ENCODE measurements at places on chromosomes 5 and 9. TPM values are rescaled to one million over a fixed set of nuclear protein-coding genes. Genes with fewer than 3 reads are reported as not detected.

Gene GPRIN1
- total RNA-seq: 14.0 TPM

Gene PLEKHG4B
- 7.3 TPM for total RNA-seq

Gene MVB12B
- total RNA-seq: 1.4 TPM

Gene RNF183
- total RNA-seq: not detected

Gene NR4A3
- total RNA-seq: 0.06 TPM

Gene PAEP
- not detected for total RNA-seq

Gene RGS7BP
- not detected for total RNA-seq

Gene IL3
- not detected for total RNA-seq

Gene PURA
- 5.6 TPM for total RNA-seq

Gene FCN1
- not detected for total RNA-seq

Gene ADAMTSL1
- 11.7 TPM for total RNA-seq

Gene FAM240B
- total RNA-seq: not detected

Gene FAM153A
- total RNA-seq: 0.02 TPM

Gene MUSK
- not detected for total RNA-seq

Gene IL9
- not detected for total RNA-seq

Gene XRCC4
- 21.5 TPM for total RNA-seq

Gene NR6A1
- 1.2 TPM for total RNA-seq

Gene XPA
- 5.9 TPM for total RNA-seq

Gene PDE8B
- total RNA-seq: not detected

Gene SPINK5
- 0.10 TPM for total RNA-seq

Gene LCN1
- total RNA-seq: not detected

Gene KIAA0825
- 2.3 TPM for total RNA-seq

Gene ENTREP1
- total RNA-seq: 0.08 TPM

Gene PTGR1
- 554 TPM for total RNA-seq

Gene ISCA1
- 54.7 TPM for total RNA-seq

Gene RORB
- total RNA-seq: 3.0 TPM

Gene CAPSL
- not detected for total RNA-seq

Gene SAPCD2
- total RNA-seq: 5.9 TPM

Gene GCNT4
- total RNA-seq: 0.06 TPM

Gene ZNF608
- 20.8 TPM for total RNA-seq

Gene BTNL3
- not detected for total RNA-seq

Gene IL4
- not detected for total RNA-seq

Gene CARD9
- 0.17 TPM for total RNA-seq

Gene MYOT
- not detected for total RNA-seq

Data from H4 (cell line).